Stimulated activated CD4-positive, alpha-beta T cell treated with anti-CD3 and anti-CD28 coated beads, Interleukin-15, amount 100 ng/mL, for 1 hour (primary cell): ENCODE measurements at places on chromosomes 12 and 14.

GRCh38 chr14:29900609-29901350 is 26.9 kb downstream of the PRKD1 start:
- DNase-seq: no peak

GRCh38 chr14:68723808-68724268 is 69.0 kb downstream of the ZFP36L1 start:
- no peak for DNase-seq

- DNase-seq: no peak
Observed at GRCh38 chr12:50614167-50614759, 109.5 kb downstream of the DIP2B start.

DNA sequence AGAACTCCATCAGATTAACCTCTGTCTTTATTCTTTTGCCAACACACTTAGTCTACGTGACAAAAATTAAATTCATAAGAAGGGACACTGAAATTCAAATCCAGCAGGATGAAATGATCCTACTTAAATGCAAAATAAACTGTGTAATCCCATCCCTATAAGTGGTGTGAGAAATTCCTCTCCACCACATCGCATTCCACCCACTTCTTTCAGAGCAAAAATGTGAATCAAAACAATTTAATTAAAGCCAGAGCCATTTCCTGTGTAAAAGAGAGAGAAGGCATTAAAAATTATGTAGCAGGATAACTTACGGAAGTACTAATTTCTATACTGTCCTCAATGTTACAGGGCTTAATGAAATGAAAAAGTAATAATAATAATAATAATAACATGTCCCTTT is 844.3 kb downstream of the GALC start:
- DNase-seq: no peak

DNA sequence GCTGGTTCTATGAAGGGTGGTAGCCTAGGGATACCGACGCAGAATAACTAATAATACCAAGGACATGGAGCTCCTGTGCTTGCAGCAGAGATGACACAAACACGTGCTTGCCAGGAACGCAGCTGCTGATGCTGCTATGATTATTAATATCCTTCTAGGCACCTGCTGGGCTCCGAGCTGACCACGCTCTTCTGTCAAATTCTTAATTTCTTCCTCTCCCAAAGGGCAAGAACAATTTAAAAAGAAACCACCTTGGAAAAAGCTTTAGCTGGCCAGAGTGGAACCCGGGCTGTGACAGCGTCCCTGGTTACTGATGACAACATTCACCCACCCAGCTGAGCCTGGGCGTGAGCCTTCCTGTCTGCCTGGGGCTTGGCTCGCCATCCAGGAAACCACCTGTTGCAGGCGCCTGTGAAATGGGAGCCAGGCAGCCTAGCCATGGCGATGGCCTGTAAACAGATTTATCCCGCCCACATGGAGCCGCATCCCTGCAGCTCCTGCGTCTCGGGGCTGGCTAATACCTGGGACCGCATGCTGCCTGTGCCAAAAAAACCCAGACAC is 28.8 kb downstream of the CLMN start:
- DNase-seq: no peak

- no peak for DNase-seq
Observed at GRCh38 chr12:122979908-122980182, 636 bp upstream of the ARL6IP4 start.

DNA sequence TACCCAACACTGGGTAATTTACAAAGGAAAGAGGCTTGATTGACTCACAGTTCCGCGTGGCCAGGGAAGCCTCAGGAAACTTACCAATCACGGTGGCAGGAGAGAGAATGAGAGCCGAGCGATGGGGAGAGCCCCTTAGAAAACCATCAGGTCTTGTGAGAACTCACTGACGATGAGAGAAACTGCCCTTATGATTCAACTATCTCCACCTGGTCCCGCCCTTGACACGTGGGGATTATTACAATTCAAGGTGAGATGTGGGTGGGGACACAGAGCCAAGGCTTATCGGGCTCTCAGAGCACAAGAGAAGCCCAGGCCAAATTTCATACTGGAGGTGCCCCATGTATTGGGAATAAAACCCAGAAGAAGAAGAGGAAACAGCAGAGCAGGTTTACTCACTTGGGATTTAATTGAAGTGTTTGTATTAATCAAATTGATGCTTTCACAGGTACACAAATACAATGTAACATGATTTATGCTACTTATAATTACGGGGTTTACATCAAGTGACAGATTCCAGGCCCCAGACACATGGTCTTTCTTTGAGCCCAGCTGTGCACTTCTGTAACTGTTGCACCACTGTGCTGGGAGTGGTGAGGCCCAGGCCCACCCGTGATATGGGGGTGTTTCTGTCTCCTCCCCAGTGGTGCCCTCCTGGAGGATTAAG is 8.2 kb upstream of the CCDC85C start:
- DNase-seq: no peak

DNA sequence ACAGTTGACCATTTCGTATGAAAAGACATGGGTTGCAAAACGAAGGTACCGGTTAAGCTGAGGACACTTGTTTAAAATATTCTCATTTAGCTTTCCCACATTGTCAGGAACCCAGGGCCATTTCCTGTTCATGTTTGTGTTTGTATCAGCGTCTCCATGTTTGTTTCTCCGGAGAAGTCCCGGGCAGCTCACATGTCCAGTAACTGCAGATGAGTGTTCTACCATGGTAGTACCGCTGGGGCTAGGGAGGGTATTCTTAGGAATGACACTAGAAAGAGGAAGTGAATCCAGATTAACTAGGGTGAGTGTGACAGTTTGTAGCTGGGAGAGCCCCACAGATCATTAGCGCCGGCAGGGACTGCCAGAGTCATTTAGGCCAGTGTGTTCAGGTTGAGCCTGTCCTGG is 50.0 kb upstream of the EVL start:
- no peak for DNase-seq

DNA sequence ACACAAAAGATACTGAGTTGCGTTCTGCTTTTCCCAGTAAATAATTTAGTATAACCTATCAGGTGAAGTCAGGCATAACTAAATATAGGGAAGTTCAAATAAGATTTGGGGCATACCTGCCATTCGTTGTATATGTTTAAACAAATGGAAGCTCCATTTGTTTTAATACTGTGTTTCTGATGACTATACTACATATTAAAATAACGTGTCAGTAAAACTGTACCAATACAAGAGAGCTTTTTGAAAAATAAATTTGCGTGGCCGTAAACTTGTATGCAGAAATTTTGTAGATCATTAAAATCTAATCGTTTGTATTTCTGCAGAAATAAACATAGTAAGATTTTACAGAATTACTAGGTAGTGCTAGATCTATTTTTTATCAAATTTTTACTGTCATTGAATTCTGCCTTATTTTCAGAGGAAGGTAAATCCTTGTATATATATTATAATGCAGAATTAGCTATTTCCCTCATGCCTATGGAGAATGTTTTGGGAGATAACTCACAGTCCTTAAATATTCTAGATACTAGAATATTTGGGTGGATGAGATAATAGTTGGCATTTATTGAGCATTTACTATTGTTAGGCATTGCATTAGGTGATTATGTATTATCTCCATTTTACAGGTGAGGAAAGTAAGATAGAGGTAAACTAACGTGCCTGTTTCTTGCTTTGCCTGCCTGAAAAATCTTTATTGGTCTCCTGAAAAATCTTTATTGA is 1.5 kb downstream of the SCFD1 start:
- no peak for DNase-seq

GRCh38 chr12:11688831-11689230 is 39.4 kb downstream of the ETV6 start:
- DNase-seq: no peak

GRCh38 chr12:98678236-98678945 is 33.3 kb downstream of the APAF1 start:
- no peak for DNase-seq

- DNase-seq: no peak
Observed at GRCh38 chr12:78328524-78328923, 497.8 kb downstream of the NAV3 start.

DNA sequence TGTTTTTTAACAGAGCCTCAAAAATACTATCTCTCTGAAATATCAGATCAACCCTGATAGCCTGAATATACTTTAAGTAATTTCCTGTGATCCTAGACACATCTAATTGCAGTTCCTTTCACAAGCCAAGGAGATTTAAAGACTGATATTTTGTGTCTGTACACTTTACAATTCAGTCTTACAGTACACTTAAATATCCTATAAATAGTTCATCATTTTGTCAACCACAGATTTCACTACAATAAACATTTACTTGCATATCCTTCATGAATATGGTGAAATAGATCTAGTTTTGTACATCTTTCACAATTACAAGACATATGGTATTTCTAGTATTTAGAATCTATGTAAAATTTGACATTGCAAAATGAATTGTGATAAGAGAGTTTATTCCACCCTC is 161.0 kb downstream of the PAX9 start:
- no peak for DNase-seq

DNA sequence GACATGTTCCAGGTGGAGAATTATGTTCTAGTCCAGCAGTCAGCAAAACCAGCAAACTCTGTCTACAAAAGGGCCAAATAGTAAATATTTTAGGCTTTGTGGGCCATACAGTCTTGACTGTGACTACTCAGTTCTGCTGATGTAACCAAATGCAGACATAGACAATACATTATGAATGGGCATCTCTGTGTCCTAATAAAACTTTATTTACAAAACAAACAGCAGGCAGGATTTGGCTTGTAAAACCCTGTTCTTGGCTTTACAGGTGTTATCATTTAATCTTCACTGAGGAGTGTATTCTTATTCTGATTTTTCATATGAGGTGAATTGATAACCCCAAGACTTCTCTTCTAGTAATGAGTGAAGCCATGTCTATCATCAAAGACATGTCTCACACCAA is 278.6 kb downstream of the DUSP6 start:
- DNase-seq: no peak

DNA sequence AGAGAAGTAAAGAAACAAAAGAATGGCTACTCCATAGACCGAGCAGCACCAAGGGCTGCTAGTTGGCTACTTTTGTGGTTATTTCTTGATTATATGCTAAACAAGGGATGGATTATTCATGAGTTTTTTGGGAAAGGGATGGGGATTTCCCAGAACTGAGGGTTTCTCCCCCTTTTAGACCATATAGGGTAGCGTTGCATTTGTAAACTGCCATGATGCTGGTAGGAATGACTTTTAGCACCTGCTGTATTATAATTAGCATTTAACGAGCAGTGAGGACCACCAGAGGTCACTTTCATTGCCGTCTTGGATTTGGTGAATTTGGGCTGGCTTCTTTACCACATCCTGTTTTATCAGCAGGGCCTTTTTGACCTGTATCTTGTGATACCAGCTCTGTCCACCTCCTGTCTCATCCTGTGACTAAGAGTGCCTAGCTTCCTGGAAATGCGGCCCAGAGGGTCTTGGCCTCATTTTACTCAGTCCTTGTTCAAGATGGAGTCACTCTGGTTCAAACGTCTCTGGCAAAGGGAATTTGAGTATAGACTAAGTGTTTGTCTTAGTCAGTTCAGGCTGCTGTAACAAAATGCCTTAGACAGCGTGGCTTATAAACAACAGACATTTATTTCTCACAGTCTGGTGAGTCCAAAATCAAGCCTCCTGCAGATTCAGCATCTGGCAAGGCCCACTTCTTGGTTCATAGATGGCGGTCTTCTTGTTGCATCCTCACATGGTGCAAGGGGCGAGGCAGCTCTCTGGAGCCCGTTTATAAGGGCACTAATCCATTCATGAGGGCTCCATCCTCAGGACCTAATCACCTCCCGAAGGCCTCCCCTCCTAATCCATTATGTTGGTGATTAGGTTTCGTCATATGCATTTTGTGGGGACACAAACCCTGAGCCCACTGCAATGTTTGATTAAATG is 348.3 kb upstream of the SFSWAP start:
- DNase-seq: no peak

DNA sequence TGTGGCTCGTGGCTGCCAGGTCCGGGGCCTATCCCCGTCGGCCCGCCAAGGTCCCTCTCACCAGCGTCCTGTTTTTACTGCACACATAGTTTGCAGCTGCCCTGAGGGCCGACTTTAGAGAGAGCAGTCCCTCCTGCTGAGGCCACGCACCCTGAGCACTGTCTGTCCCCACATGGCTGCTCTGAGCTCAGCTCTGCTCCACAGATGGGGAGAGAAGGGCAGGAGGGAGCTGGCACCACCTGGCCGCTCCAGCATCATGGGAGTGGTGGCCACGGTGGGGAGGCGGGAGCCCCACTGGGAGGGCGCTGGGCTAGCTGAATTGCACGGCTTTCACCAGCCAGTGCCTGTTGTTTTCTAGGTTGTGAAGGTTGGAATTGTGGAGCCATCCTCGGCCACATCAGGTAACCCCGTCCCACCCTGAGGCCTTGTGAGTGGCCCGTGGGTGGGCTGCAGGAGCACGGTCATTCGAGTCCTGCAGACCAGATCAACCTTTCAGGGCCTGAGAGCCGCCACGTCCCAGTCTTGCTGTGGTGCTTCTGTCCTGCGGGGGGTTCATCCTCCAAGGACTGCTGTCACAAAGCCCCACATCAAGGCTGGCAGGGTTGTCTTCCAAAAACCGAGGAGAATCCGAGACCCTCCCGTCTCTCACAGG is 7.4 kb upstream of the TEX22 start:
- no peak for DNase-seq

DNA sequence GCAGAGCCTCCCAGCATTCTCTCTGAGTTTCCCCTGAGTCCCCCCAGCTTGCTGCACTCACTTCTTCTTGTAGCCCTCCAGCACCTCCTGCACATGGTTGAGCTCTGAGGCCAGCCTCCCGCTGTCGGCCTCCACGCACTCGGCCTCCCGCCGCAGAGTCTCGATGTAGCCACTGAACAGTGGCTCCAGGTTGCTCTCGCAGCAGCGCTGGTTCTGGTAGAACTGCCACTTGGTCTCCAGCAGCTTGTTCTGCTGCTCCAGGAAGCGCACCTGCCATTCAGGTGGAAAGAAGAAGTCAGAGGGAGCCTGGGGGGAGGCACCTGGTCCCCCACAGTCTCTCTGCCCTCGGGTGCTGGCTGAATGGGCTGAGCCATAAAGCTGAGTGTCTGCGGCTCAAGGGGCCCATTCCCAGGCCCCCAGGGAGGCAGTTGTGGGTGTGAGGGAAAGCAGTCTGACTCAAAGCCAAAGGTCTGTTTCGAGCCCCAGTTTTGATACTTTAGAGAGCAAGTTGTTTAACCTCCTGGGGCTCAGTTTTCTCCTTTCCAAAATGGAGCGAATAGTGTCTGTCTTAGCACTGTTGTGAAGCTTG is 2.3 kb downstream of the KRT85 start:
- DNase-seq: no peak

- no peak for DNase-seq
Observed at GRCh38 chr14:70726651-70727375, 82.5 kb downstream of the MAP3K9 start.

GRCh38 chr12:22797701-22798100 is 172.7 kb downstream of the ETNK1 start:
- DNase-seq: no peak

DNA sequence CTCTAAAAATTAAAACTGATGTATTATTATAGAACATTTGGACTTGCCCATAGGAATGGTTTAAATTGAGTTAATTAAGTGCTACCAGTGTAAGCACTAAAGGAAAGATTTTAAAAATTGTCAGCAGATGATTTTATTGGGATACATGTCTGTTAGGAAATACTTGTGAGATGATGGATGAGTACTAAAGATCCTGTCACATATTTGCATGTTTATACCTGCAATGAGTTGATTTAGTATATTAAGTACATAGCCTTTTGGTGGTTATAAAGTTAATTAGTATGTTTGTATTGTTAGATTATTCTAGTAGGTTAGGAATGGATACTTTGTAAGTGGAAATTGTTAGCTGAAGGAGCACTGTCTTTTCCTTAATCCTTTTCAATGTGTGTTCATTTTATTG is 67.2 kb downstream of the CCDC91 start:
- no peak for DNase-seq

GRCh38 chr14:51333901-51334521 is 94.0 kb downstream of the TMX1 start:
- no peak for DNase-seq
